Jurkat, Clone E6-1 (cell line): ENCODE measurements at places on chromosomes 2 and 18.

- no peak for DNase-seq
Measured at GRCh38 chr2:38148501-38148900, 72.5 kb upstream of the CYP1B1 start.

GRCh38 chr18:50398947-50399346 lies 24.1 kb downstream of the SKA1 start:
- no peak for DNase-seq

- DNase-seq, result no peak
Measured at GRCh38 chr2:55804535-55804934, 110.9 kb upstream of the PNPT1 start.

DNA sequence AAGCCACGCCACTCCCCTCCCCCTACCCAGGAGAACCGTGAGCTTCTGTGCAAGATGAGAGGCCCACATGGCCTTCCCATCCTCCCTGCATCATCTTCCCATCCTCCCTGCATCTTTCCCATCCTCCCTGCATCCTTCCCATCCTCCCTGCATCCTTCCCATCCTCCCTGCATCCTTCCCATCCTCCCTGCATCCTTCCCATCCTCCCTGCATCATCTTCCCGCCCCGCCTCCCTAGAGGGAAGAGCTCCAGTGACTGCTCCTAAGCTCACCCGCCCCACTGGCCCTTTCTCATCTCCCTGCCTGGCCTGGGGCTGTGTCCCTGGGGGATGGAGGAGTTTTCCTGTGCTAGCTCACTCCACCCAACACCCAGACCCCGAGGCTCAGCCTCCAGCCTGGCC lies 93.3 kb upstream of the ASAP2 start:
- DNase-seq, result no peak

DNA sequence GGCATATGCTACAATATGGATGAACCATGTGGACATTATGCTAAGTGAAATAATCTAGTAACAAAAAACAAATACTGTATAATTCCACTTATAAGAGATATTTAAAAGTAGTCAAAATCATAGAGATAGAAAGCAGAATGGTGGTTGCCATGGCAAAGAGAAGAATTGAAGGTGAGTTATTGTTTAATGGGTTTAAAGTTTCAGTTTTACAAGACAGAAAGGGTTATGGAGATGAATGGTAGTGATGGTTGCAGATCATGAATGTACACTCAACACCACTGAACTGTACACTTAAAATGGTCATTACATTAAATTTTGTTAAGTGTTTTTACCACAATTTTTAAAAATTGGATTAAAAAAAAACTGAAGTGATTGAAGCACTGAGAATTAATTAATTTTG lies 298.2 kb upstream of the ZC3H15 start:
- no peak for DNase-seq

DNA sequence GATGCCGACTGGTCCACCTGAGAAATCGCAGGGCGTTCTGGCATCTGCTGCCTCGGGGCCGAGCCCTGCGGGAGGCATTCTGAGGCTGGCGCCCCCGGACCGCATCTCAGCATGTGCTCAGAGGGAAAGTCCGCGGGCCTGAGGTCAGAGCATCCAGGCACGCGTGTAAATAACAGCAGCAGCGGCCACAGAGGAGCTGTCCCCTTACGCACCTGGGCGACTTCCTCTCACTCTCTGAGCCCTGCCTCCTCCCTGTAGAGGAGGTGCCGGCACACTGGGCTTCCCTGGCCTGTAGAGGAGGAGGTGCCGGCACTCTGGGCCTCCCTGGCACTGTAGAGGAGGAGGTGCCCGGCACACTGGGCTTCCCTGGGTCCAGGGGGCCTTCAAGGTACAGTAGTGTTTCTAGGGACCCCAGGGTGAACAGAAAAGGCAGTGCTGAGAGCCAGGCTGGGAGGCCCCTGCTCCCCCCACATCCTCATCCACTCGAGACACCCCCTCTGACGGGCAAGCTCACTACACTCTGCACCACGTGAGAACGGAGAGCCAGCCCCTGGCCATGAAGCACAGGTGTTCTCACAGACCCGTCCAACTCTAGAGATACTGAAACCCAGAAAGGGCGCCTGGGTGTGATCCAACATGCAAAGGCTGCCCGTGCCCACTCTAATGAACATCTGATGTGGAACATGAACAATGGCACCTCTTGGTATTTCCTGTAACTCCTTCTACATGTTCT lies 263.5 kb downstream of the HDAC4 start:
- no peak for DNase-seq

GRCh38 chr2:159053161-159054031 lies 85.0 kb downstream of the TANC1 start:
- DNase-seq, result no peak

- peak; percentile 44 for DNase-seq
Measured at GRCh38 chr18:45687621-45688020, 36.4 kb upstream of the SLC14A1 start.

DNA sequence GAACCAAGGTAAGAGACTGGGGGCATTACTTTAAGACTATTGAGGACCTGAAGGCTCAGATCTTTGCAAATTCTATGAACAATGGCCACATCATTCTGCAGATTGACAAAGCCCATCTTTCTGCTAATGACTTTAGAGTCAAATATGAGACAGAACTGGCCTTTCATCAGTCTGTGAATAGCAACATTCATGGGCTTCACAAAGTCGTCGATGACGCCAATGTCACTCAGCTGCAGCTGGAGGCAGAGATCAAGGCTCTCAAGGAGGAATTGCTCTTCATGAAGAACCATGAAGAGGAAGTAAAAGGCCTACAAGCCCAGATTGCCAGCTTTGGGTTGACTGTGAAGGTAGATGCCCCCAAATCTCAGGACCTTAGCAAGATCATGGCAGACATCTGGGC lies 43.8 kb upstream of the SLC4A10 start:
- DNase-seq, result no peak

DNA sequence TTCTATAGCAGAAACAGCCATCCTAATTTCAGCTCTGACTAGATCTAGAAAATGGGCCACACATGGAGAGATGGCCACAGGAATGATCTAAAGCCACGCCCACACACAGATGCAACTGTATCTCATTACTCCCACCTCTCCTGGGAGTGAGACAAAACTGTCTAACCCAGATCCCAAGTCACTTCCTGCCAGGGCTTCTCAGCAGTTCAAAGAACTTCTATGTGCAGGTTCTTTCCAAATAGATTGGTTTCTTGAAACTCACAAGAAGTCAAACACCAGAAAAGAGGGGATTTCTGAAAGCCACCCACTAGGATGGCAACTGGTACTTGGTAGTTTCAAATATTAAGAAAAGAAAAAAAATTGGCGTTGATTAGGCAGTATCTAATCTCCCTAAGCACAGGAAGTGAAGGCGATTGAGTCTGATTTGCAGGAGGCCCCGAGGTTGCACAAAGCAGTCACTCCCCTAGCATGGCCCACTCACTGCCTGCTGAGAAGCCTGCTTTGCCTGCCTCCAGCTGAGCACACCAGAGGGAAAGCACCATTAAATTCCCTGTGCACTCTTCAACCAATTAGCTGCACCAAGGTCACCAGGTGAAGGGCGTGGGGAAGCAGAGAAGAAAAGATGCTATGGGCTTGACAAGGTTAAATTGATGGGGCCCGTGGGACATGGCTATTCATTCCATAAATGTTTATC lies 51.1 kb downstream of the PAPOLG start:
- peak; percentile 69 for DNase-seq

DNA sequence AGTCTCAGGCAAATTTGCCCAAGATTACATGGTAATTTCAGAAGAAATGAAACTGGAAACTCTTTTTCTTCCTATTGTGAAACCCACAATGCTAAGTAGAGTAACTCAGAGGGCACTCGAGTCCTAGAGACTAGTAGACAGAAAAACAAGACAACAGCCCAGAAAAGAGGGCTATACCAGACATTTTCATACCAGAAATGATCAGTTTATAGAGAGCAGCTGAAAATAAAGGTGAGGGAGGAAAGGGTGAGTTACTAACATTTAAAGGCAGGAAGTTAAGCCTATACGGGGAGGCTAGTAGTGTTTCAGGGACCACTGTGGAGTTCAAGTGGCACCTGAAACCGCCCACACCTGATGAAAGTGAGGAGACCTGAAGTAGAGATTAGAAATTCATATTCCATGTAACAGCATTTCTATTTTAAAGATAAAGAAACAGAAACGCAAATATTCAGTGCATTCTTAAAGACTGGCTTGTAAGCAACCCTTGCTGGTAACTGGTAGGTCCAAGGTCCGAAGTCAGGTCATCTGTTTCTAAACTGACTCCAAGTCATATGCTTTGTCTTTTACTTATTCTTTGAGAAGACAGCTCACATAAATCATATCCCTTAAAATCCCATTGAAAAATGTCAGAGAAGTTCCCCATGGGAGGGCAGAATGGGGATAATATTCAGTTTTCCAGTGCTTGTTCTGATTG lies 145.1 kb upstream of the ITGB6 start:
- no peak for DNase-seq

GRCh38 chr2:26561376-26561775 lies 79.8 kb downstream of the CIB4 start:
- DNase-seq, result no peak

GRCh38 chr2:100606726-100607343 lies 44.0 kb downstream of the PDCL3 start:
- DNase-seq, result peak; percentile 60

- DNase-seq, result no peak
Measured at GRCh38 chr2:118148809-118149208, 60.5 kb downstream of the INSIG2 start.

DNA sequence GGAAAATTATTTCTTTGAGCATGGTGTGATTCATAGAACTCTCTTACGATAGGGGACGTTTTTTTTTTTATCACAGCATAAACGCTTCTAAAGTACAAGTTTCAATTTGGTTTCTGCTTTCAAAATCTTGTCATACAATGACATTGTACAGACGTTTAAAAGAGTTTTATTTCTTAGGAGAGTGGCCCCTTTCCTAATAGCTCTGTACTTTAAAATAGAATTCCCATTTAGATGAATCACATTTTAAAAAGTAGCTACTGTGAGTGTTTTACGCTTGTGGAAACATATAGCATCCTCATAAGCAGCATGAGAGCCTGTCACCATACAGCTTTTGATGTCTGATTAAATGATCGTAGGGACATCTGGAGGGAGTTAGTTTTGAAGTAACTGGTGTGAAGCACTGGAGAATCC lies 510.9 kb downstream of the PARD3B start:
- DNase-seq, result no peak

GRCh38 chr2:9800975-9801726 lies 42.1 kb upstream of the TAF1B start:
- DNase-seq, result no peak

DNA sequence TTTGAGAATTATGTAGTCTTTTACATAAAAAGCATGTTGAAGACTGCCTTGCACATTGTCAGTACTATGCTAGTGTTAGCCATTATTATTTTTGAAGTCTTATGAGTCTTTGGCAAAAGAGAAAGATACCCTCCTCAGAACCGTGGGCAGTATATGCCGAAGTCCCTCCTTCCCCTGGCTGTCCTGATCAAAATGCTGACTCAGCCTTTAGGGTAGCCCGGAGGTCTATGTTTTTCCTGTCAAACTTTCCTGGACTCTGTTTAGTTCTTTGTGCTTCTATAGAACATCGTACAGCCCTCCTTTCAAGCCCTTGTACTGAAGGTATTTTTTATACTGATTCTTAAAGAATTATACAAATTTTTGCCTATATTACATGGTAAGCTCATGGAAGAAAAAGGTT lies 264.7 kb upstream of the ATP5MC3 start:
- DNase-seq, result no peak

GRCh38 chr2:123717636-123718334 lies 307.3 kb upstream of the CNTNAP5 start:
- DNase-seq, result no peak

GRCh38 chr2:4962419-4962818 lies 729.8 kb upstream of the SOX11 start:
- no peak for DNase-seq

DNA sequence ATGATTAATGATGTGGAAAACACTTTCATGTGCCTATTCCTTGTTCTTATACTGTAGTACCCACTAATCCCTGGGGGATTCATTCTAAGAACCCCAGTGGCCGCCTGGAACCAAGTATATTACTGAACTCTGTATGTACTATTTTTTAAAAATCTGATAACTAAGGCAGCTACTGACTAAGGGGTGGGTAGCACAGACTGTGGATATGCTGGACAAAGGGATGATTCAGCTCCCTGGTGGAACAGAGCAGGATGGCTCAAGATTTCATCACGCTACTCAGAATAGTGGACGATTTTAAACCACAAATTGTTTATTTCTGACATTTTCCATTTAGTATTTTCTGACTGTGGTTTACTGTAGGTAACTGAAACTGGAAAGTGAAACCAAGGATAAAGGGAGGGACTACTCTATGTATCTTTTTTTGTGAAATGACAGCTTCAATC lies 41.8 kb upstream of the CDC42EP3 start:
- DNase-seq, result no peak

- DNase-seq, result no peak
Measured at GRCh38 chr2:133061874-133062593, 392.0 kb upstream of the LYPD1 start.

DNA sequence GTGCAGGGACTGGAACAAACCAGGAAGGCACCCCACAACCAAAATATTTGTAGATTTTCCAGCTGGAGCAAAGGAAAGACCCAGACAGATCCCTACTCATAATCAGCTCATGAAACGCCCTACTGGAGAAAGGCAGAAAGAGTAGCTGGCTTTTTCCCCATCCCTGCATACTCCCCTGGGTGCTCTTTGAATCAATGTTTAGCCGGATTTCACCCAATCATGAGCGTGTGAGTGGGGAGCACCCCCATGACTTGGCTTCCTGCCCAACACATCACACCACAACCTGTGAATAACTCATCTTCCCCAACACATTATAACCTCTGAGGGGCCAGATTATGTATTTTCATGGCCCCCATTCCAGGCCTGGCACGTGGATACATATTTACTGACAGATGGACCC lies 35.1 kb upstream of the SLC14A1 start:
- peak; percentile 78 for DNase-seq

GRCh38 chr2:212995920-212996319 lies 155.5 kb downstream of the IKZF2 start:
- DNase-seq, result no peak

GRCh38 chr2:58035352-58035751 lies 11.3 kb upstream of the VRK2 start:
- DNase-seq, result no peak

- DNase-seq, result no peak
Measured at GRCh38 chr2:60862642-60863041, 18.7 kb upstream of the REL start.

- no peak for DNase-seq
Measured at GRCh38 chr18:76145521-76146376, 349.3 kb downstream of the ZNF516 start.

DNA sequence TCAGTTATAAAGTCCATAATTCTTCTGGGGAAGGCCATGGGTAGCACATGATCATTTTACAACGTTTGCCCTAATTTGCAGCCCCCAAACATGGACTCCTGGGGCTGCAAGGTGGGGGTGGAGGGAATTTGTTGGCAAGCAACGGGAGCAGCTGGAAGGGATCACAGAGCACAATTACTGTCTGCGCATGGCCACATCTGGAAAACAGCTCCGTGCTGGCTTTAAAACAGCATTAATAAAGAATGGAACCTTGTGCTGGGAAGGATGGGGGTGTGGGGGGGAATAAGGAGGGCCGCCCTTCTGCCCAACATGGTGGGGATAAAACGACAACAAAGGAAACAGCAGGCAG lies 60.9 kb upstream of the SLC14A2 start:
- no peak for DNase-seq

GRCh38 chr18:9109523-9109922 lies 7.0 kb downstream of the NDUFV2 start:
- DNase-seq, result no peak
